ENCODE measurements at places on chromosomes 16 and 17. TPM values are rescaled to one million over a fixed set of nuclear protein-coding genes. Genes with fewer than 3 reads are reported as not detected.

SPN gene
- 1.0 TPM for polyA plus RNA-seq

ATP2C2 gene
- polyA plus RNA-seq: 2.6 TPM

TCAP gene
- 1.7 TPM for polyA plus RNA-seq

STX1B gene
- polyA plus RNA-seq: 0.22 TPM

GRCh38 chr17:10087355-10087754, 111.1 kb downstream of the GAS7 start:
- DNase-seq: no peak

DNA sequence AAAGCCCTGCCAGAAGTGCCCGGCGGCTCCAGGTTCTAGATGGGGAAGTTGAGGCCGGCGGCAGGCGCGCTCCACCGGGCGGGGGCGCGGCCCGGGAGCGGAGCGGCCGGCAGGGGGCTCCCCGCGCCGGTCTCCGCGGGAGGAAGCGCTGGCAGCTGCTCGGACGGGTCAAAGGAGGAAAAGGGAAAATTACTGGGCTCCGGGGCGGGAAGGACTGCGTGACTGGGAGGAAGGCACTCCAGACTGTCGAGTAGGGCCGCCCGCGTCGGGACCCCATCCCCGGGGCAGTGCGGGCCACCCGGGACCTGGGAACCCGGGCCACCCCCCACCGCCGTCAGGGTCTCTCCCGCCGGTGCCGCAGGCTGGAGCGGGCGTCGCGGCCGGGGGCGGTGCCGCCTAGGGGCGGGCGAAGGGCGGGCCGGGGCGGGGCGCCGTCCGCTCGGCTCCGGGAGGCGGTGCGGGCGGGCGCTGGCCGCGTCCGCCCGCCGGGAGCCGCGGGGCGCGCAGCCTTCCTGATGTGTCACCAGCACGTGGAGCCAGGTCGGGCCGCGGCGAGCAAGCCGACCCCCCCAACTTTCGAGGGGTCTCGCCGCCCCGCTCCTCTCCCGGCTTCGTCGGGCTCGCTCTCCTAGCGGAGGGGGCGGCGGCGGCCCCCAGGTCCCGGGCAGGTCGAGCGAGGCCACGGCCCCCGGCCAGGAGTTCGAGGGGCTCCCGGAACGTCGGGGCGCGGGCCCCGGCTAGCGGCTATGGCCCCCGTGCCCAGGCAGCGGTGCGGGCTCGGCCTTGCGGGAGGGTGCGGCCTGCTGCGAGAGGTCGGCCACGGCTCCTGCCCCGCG, 167.5 kb downstream of the RAB11FIP4 start:
- DNase-seq: peak; percentile 81

DNA sequence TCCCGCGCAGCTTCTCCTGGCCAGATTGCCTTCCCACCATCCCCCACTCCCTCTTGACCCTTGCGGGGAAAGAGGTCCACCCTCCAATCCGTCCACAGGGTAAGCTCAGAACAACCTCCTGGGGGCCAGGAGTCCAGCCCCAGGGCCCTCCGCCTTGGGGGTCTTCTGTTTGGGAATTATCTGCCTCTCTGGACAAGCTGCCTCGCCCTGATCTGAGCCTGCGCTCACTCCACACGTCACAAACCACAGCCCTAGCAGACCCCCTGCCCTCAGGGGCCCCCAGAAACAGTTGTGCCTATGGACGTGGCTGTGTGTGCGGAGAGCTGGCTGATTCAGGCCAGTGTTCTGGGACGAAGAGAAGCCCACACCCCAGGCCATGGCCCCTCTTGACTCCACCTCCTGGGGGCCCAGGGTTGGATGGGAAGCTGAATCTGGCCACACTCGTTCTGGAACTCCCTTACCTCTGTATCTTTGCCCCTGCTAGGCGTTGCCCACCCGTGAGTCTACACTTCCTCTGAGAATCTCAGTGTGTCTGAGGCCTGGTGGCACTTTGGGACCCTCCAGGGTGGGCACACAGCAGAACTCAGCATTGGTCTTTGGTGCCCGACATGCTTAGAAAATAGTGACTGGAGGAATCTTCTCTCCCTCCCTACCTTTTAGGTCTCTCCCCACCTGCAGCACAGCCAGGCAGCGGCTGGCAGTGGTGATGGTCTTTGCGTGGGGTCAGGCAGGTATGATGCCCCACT, 119.9 kb upstream of the SMURF2 start:
- DNase-seq: no peak

DNA sequence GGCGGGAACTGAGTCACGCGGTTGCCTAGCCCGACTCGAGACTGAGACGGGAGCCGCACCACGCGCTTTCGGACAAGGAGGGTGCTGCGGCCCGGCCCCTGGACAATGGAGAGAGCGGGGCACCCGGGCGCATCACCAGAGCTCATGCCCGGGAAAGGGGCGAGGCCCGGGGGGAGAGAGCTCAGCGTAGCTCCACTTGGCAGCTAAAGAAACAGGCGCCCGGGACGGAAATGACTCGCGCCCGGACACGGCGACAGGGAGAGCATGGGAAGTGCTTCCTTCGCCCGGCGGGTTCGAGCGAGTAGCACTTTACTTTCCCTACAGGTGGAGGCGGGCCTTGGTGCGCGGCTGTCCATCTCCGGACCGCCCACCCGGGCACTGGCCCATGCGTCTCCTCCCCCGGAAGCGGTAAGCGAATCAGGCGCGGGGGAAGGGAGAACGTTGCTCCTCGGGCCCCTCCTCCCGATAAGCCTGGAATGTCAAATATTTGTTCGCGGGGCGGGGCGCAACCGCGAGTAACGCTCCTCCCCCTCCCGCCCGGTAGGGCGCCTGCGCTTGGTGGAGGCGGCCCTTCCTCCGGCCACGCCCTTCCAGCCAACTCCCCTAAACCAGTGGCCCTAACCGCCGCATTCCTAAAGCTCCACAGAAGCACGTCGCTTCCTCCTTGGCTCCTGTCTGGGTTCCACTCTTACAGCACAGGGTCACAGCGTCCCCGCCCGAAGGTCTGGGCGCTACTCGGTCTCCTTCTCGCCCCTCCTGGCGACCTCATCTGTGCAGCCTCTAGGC, 1.5 kb upstream of the ESRP2 start:
- DNase-seq: peak; percentile 99

DNA sequence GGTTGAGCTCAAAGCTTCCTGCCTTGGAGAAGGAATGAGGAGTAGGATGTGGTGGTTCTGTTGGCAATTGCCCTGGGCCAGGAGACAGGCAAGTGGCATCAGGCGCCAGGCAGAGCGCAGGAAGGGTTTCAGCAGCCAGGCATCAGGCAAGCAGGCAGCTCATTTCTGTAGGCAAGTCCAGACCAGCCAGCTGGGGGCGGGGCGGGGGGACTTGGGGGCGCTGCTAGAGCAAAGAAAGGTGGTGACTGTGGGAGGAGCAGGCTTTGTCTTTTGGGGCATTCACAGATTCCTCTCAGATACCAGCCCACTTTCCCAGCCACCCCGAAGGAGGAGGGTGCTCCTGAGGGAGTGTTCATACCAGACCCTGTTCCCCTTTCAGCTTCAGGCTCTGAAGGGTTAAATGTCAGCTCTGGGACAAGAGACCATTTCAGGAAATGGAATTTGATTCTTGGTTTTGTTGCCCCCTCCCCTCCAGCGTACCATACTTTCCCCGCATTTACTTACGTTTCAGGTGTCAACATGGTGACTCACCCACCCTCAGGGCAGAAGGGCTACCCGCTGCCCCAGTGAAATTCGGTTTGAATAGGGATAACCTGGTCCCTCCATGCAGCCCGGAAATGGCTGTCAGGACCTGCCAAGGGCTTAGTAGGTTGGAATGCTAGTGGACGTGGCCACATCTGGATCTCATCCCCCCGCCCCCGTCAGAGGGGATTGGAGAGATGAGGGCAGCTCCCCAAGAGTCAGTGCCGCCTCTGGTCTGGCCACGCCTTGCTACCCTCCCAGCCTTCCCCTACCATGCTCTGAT, 13.2 kb downstream of the NGFR start:
- DNase-seq: peak; percentile 48

- DNase-seq: no peak
Measured at GRCh38 chr16:65681406-65681805, 559.5 kb upstream of the CDH11 start.

DNA sequence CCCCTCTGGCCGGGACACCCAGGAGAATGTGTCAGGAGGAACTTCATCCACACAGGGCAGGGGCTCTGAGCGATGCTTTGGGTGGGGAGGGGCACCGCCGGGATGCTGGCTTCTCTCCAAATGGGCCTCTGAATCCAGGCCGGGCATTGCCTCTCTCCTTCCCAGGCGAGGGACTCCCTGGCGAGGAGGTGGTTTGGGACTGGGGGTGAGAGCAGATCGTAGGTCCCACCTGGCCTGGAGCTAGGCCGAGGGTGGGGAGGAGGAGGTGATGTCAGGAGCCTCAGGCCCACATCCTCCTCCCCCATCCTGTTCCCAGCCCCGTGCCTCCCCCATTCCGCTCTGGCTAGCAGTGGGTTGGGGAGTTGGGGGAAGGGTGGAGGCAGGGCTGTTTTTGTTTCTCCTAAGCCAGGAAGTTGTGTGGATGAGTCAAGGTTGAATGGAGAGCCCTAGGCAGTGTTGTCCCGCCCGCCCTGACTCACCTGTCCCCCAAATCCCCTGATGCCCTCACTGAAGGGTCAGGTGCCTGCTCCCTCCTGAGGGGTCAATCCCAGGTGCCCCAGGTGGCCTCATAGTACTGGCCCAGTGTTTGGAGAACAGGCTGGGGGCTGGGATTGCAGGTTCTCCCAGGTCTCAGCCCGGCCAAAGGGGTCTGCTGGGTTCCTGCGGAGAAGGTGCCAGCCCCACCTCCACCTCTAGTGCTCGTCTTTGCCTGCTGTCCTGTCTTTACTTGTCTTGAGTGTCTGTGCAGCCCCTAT, 2.8 kb downstream of the GRB7 start:
- DNase-seq: peak; percentile 91

DNA sequence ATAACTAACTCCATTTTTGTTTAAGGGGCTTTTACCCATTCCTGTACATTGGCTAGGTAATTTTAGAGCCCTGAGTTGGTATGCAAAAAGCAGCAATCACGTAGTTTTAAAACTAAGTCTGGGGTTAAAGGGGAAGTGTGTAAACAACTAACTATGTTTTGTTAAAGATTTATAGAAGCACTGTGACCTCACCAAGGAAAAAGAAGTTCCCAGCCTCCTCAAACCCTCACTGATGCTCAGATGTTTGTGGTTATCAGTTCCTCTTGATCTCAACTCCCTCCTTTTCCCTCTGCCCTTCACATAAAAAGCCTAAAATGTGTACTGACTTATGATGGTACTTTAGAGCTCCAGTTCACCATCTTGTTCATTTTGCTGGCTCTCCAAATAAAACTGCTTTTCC, 119.9 kb upstream of the IRX6 start:
- peak; percentile 14 for DNase-seq

DNA sequence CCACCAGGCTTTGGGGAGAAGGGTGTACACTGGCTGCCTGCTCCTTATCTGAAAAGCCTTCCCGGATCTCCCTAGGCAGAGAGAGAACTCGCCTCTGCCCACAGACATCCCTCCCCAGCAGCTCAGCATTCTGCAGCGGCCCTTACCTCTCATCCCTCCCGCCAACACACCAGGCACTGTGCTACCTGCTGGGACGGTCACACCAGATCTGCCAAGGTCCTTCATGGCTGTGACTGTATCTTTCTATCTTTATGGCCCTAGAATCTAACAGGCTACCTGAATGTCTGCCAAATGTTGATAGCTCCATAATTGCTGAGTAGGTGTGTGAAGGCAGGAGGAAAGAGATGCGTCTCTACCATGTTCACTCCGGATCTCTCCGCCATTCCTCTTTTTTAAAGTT, 7.9 kb downstream of the TSNAXIP1 start:
- DNase-seq: no peak

DNA sequence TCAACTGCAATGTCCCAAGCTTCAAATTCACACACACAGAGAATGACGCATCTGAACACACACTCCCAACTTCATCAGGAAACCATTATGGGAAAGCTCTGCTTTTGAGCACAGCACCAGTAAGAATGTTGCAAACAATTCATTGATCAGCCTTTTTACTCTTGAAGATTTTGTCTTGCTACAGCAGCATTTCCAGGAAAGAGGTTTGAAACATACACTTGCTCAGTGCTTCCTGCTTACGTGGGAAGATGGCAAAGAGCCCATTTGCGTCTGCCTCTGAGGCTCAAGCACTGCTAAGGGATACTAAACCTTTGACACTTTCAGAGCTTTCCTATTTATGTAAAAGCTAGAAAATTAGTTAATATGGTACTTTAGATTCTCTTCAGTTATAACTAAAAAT, 77.2 kb upstream of the MON1B start:
- DNase-seq: no peak

DNA sequence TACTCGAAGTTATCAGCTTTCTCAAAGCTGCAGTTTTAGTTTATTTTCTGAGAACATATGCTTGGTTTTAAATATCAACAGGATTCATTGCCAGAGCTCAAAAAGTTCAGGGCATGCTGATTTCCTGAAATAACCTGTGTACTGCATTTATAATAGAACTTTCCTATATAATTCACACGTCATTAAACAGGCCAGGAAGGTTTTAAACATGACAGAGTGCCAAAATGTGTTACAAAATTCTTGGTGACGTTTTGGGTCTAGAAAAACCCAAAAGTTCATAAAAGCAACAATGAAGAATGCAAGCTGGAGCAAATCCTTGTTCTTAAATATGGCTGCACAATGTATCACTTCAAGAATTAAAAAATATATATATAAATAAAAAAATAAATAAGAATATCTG, 1139.1 kb downstream of the CDH11 start:
- DNase-seq: peak; percentile 31

DNA sequence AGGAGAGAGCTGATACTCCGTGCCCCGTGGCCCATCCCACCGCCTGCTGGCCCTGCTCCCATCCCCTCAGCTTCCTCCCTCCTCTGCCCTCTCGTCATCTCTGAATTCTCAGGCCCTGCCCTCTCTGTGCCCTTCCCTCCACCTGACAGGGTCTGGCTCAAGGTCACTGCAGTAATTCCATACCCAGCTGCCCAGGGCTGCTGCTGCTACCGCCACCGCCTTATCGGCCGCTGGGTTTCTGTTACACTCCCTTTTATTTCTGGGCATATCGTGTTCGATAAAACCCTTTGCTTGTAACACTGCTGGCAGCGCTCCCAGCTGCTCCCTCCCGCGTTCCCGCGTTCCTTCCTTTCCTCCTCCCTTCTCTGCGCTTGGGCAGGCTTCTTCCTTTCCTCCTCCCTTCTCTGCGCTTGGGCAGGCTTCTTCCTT, 1.2 kb downstream of the EPN3 start:
- peak; percentile 79 for DNase-seq

GRCh38 chr17:43616852-43617251, 44.9 kb downstream of the MEOX1 start:
- DNase-seq: no peak

DNA sequence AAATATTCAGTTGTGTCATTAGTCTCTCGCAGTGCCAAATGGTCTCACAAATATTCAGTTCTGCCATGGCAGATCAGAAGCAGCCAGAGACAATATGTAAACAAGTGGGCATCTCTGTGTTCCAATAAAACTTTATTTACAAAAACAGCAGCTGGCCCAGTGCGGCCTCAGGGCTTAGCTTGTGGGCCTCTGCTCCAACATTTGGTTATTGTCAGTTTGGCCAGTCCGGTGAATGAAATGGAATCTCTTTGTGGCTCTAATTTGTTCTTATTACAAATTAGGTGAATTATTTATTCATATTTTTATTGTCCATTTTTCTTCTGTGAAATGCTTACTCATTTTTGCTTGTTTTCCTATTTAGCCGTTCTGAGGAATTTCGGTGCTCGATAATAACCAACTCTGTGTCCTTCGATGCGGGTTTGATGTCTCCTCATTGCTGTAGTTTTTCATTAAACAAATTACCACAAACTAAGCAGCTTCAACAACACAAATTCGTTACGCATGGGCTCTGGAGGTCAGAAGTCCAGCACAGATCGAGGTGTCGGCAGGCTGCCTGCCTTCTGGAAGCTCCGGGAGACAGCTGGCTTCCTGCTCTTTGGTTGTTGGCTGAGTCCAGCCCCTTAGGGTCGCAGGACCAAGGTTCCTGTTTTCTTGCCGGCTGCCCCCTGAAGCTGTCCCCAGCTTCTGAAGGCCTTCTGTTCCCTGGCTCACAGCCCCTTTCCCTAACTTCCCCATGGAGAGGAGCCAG, 4.1 kb upstream of the SLC38A10 start:
- no peak for DNase-seq

- DNase-seq: no peak
Measured at GRCh38 chr16:85991856-85992255, 92.9 kb downstream of the IRF8 start.
